ENCODE measurements at places on chromosomes 11 and 22. TPM values are rescaled to one million over a fixed set of nuclear protein-coding genes. Genes with fewer than 3 reads are reported as not detected.

DNA sequence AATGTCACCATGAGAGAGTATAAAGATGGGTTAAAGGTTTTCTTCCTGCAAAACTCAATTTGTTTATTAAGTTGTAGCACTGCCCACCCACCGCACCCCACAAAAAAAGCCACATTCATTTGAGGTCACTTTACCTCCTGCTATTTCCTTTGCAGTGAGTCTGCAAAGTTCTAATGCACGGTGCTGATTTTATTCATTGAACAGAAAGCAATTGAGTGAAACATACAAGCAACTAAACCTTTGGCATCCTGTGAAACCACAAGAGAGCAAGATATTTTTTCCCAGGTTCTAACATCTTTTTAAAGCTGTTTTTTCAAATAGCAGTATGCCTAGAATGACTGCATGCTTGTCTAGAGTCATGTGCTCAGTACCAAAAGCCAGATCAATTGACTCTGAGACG lies 39.0 kb downstream of the RRAS2 start:
- DNase-seq, result peak; percentile 15

DNA sequence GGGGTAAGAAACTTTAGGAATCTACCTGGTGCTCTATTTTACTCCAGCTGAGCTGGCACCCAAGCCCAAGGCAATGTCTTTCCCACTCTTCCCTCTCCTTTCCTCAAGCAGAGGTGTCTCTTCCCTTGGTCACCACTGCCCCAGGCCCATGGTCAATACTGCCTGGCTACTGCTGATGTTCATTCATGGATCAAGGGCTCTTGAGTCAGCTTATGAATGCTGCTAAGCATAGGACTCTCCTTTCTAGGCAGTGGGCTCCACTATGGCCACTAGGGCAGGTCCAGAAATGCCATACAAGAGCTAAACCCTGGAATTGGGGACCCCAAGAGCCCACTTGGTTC lies 2.7 kb upstream of the HEPN1 start:
- no peak for DNase-seq

DNA sequence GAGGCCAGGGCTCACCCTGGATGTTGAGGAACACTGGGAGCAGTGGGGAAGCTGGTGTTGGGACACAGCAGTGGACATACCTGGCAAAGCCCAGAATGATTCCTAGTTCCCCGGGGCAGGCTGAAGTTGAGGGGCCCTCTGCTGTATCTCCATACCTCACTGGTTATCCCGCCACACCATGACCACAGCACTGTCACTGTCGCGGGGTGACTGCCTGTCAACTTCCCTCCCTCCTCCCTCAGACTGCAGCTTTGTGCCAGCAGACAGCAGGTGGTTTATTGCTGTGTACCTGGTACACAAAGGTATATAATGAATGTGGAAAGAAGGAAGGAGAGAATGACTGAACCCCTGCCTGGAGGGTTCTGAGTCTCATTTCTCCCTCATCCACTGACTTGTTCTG lies 318.7 kb downstream of the TMEM135 start:
- DNase-seq, result no peak

- DNase-seq, result no peak
Observed at GRCh38 chr11:19430346-19430745, 189.6 kb upstream of the E2F8 start.

- DNase-seq, result no peak
Observed at GRCh38 chr11:77068457-77069335, 1.9 kb downstream of the CAPN5 start.

- DNase-seq, result no peak
Observed at GRCh38 chr11:72353861-72354260, 80.5 kb downstream of the CLPB start.

GRCh38 chr22:40263191-40263590 lies 83.1 kb upstream of the ADSL start:
- peak; percentile 56 for DNase-seq

GRCh38 chr11:118914178-118914918 lies 11.4 kb downstream of the BCL9L start:
- DNase-seq, result peak; percentile 84

- DNase-seq, result peak; percentile 33
Observed at GRCh38 chr22:17785185-17786184, 11.2 kb upstream of the BID start.

GRCh38 chr11:32081129-32081641 lies 9.7 kb upstream of the RCN1 start:
- DNase-seq, result peak; percentile 83

- DNase-seq, result peak; percentile 60
Observed at GRCh38 chr11:84819128-84819527, 808.0 kb downstream of the DLG2 start.

DNA sequence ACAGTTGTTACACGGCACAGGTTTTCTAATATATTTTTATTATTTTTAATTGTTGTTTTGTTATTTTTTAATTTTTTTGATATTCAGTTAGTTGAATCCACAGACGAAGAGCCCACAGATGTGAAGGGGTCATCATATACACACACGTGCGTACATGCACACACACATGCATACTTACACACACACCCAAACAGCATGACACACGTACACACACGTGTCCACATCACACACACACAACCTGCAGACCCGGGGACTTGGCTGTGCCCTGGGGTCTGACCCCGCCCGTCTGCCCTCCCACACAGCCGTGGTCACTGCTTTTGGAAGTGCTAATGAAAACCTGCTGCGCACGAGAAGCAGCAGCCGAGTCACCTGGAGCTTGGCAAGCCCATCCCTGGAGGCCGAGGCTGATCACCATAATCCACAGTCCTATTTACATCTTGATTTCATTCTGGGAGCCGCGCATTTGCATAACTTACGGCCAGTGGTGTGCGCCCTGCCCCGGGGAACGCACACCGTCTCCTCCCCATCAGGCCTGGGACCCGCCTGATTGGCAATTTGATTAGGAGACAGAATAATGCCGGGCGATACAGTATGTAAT lies 110.3 kb downstream of the BRD1 start:
- no peak for DNase-seq

DNA sequence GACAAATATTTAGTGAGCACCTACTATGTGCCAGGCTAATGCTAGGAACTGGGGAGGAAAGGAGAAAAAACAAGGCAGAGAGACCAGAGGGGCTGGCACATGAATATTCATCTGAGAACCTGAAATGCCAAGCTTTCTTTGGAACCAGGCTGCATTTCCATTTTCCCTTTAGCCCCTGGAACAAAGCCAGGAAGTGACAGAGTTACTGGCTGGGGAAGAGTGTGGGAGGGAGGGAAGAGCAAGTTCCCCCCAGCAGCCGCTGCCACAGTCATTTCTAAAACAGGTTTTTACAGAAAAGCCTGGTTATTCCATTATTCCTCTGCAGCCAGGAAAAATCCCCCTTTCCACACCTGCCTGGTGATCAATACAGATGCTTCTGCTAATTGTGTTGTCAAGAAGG lies 97.0 kb downstream of the SPON1 start:
- DNase-seq, result no peak

DNA sequence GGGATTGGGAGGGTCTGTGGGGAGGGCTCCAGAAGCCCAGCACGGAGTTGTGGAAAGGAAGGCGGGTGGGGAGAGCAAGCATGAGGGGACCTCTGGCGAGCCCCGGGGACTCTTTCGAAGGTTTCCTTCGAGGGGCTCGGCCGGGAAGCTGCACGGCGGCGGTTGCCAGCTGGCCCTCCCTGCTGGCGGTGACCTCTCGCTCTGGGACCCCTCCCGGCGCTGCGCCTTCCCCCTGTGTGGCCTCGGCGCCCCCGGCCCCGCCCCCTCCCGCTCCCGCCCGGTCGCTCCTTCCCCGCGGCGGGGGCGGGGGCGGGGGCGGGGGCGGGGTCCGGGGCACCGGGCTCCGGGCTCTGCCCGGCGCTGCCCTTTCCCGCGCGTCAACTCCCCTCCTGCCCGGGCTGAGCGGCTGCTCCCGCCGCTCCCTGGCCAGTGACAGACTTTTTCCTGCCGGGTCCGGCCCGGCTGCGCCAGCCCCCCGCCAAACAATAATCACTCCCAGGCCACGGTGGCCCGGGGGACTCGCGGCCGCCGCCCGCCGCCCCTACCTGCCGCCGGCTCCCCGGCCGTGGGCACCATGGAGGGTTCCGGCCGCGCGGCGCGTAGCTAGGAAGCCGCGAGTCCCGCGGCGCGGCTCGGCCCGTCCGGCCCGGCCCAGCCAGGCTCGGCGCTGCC lies 941 bp downstream of the CLCF1 start:
- no peak for DNase-seq

GRCh38 chr11:16114978-16115871 lies 241.1 kb downstream of the SOX6 start:
- no peak for DNase-seq

DNA sequence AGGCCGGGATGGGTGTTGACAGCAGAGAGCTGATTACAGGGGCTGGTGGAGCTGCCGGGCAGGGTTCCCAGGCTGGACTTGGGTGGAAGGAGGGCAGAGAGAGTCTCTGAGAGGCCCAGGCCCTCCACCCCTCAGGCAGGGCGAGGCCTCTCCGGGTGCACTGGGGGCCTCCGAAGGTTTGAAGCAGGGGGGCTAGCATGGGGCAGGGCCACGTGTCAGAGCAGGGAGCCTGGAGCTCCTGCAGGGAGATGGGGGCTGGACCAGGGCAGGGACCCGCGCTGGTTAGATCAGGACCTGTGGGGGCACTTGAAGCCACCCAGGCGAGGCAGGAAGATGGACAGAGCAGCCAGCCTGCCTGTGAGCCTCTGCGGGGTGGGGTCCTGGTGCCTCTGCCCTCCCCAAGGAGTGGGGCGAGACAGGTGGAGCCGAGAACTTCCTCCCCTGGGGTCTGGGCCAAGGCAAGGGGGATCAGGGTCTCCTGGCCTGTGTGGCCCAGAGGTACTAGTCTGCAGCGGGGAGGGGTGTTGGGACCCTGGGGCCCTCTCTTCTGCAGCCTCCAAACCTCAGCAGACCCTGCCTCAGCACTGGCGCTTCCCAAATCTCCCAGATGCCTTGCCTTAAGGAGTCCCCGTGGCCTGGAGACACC lies 911 bp downstream of the PANX2 start:
- DNase-seq, result no peak

GRCh38 chr22:41417622-41418390 lies 28.8 kb downstream of the TOB2 start:
- DNase-seq, result no peak

- DNase-seq, result peak; percentile 30
Observed at GRCh38 chr11:35412285-35412684, 7.1 kb downstream of the SLC1A2 start.

DNA sequence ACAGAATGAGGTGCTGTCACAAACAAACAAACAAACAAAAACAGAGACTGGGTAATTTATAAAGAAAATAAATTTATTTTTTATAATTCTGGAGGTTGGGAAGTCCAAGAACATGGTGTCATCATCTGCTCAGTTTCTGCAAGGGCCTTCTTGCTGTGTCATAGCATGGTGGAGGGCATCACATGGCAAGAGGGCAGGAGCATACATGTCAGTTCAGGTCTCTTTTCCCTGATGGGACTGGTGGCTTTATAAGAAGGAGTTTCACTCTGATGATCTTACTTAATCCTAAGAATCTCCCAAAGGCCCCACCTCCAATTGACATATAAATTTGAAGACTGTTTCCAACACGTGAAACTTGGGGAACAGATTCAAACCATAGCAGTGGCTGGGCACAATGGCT lies 135.7 kb downstream of the NECTIN1 start:
- DNase-seq, result no peak

DNA sequence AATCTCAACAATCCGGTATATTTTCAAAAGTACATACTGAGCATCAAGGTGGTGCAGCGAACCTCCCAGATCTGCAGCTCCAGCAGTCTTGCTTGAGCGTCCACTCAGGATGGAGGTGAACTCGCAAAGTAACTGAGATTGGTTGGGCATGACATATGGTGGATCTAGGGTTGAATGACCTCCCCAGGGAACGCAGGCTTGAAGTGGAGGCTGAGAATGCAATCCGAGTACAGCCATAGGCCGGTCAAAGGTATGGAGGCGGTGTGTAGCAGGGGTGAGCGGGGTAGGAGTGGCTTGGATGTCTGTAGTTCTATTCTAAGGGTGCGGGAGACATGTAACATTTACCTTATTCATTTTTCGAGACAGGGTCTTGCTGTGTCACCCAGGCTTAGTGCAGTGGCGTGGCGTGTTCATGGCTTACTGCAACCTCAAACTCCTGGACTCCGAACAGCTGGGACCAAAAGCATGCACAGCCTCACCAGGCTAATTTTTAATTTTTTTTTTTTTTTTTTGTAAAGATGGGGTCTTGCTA lies 631 bp upstream of the C22orf39 start:
- peak; percentile 31 for DNase-seq

- DNase-seq, result no peak
Observed at GRCh38 chr11:10492084-10492483, 37.0 kb downstream of the AMPD3 start.

DNA sequence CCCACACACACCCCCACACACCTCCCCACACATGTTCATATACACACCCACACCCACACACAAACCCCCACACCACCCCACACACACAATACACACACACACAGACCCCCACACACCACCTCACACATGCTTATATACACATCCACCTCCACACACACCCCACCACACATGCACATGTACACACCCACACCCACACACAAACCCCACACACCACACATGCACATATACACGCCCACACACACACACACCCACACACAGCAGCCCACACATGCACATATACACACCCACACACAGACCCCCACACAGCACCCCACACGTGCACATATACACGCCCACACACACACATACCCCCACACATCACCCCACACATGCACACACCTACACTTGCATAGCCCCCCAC lies 29.1 kb downstream of the KCNC1 start:
- no peak for DNase-seq

- no peak for DNase-seq
Observed at GRCh38 chr11:93478841-93479240, 64.3 kb downstream of the SMCO4 start.

CHRDL2 gene
- total RNA-seq, result not detected

SHANK2 gene
- total RNA-seq, result 0.02 TPM

TKFC gene
- 48.8 TPM for total RNA-seq

TREH gene
- not detected for total RNA-seq

CNTN5 gene
- total RNA-seq, result not detected

OR10D3 gene
- not detected for total RNA-seq

LMO1 gene
- 0.18 TPM for total RNA-seq

MUC2 gene
- total RNA-seq, result not detected

OR5AK2 gene
- total RNA-seq, result not detected

C11orf87 gene
- 0.02 TPM for total RNA-seq

HBE1 gene
- total RNA-seq, result 157 TPM

SLC22A9 gene
- total RNA-seq, result not detected

PGA5 gene
- not detected for total RNA-seq

HDHD5 gene
- total RNA-seq, result 73.3 TPM

KDM4E gene
- not detected for total RNA-seq

All from HT1080 (cell line).